ENCODE measurements at places on chromosomes 16 and 17. TPM values are rescaled to one million over a fixed set of nuclear protein-coding genes. Genes with fewer than 3 reads are reported as not detected.

Gene CHST6
- total RNA-seq, result 3.9 TPM

Gene SP6
- total RNA-seq, result 0.63 TPM

- H3K4me1 ChIP-seq, result peaks cover 52% of the 10 kb centered on the region
- H3K27ac ChIP-seq, result peak overlapping the region; percentile 98
- H3K36me3 ChIP-seq, result peaks cover 2% of the 10 kb centered on the region
- H3K27me3 ChIP-seq, result no peaks in the 10 kb centered on the region
These were observed 3.7 kb upstream of the PER1 start for GRCh38 chr17:8155996-8156245.

DNA sequence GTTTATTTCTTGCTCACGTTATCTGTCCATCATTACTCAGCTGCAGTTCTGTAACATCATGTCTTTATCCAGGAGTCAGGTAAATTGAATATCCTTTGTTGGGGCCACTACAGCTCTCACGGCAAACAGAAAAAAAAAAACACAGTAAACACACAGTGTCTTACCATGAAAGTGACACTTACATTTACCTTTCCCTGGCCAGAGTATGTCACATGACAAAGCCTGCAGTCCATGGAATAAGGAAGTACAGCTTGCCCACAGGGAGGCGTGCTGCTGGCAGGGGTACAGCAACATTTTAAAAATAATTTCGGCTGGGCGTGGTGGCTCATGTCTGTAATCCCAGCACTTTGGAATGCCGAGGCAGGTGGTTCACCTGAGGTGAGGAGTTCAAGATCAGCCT is 85.7 kb upstream of the HS3ST4 start:
- DNase-seq, result no peak
- H3K4me3 ChIP-seq, result no peak overlapping the region
- H3K36me3 ChIP-seq, result no peaks in the 10 kb centered on the region
- H3K4me1 ChIP-seq, result no peaks in the 10 kb centered on the region
- H3K27ac ChIP-seq, result no peak overlapping the region
- H3K27me3 ChIP-seq, result no peaks in the 10 kb centered on the region

- peak; percentile 6 for DNase-seq
- no peaks in the 10 kb centered on the region for H3K4me1 ChIP-seq
- no peaks in the 10 kb centered on the region for H3K27me3 ChIP-seq
- no peak overlapping the region for H3K4me3 ChIP-seq
- no peak overlapping the region for H3K27ac ChIP-seq
- H3K36me3 ChIP-seq, result no peaks in the 10 kb centered on the region
These were observed 651.8 kb downstream of the CDH11 start for GRCh38 chr16:64469906-64470702.

- H3K4me3 ChIP-seq, result no peak overlapping the region
- H3K36me3 ChIP-seq, result no peaks in the 10 kb centered on the region
- no peak for DNase-seq
- H3K27ac ChIP-seq, result no peak overlapping the region
- no peaks in the 10 kb centered on the region for H3K27me3 ChIP-seq
- H3K4me1 ChIP-seq, result no peaks in the 10 kb centered on the region
These were observed 38.1 kb downstream of the C17orf75 start for GRCh38 chr17:32303781-32304288.

Measured in tibial nerve (tissue), 4 donors.